Cardiac muscle cell (in vitro differentiated cells and primary cell): ENCODE measurements at places on chromosomes 16 and 17. TPM values are rescaled to one million over a fixed set of nuclear protein-coding genes. Genes with fewer than 3 reads are reported as not detected.
A peak's percentile ranks its signal among the peaks of the same experiment; 100 is the strongest.

The CCR7 gene
- total RNA-seq: 0.28 TPM in 1 of 2 replicates, not detected in the other

The NFAT5 gene
- 10.6 and 15.9 TPM in 2 replicates for total RNA-seq

The IRX6 gene
- total RNA-seq: 0.07 and 0.09 TPM in 2 replicates

The DGKE gene
- 6.3 and 6.4 TPM in 2 replicates for total RNA-seq

The UTS2R gene
- 4.4 and 10.8 TPM in 2 replicates for total RNA-seq

The CX3CL1 gene
- 0.71 and 1.7 TPM in 2 replicates for total RNA-seq

The NUP93 gene
- total RNA-seq: 110 and 115 TPM in 2 replicates

The CFAP52 gene
- not detected in 2 replicates for total RNA-seq

The KCNH6 gene
- 0.06 and 0.11 TPM in 2 replicates for total RNA-seq

The ASB16 gene
- 3.1 and 6.4 TPM in 2 replicates for total RNA-seq

The TP53TG3C gene
- not detected in 2 replicates for total RNA-seq

GRCh38 chr17:35081638-35082037 is 18.1 kb upstream of the RFFL start:
- H3K27ac ChIP-seq: no peak overlapping the region
- no peaks in the 10 kb centered on the region for H3K27me3 ChIP-seq
- no peak for DNase-seq
- H3K4me1 ChIP-seq: peaks cover 6% of the 10 kb centered on the region

- H3K36me3 ChIP-seq: no peaks in the 10 kb centered on the region
- peaks cover 7% of the 10 kb centered on the region for H3K27me3 ChIP-seq
- peaks cover 2% of the 10 kb centered on the region for H3K4me1 ChIP-seq
- H3K27ac ChIP-seq: no peak overlapping the region
- DNase-seq: peak; percentile 73
Observed at GRCh38 chr17:21452377-21453143, 76.4 kb downstream of the KCNJ12 start.

- H3K4me1 ChIP-seq: peaks cover 5% of the 10 kb centered on the region
- no peak for DNase-seq
- H3K36me3 ChIP-seq: no peaks in the 10 kb centered on the region
- no peak overlapping the region for H3K4me3 ChIP-seq
- H3K27ac ChIP-seq: no peak overlapping the region
Observed at GRCh38 chr16:84917492-84917891, 93.8 kb downstream of the ZDHHC7 start.

DNA sequence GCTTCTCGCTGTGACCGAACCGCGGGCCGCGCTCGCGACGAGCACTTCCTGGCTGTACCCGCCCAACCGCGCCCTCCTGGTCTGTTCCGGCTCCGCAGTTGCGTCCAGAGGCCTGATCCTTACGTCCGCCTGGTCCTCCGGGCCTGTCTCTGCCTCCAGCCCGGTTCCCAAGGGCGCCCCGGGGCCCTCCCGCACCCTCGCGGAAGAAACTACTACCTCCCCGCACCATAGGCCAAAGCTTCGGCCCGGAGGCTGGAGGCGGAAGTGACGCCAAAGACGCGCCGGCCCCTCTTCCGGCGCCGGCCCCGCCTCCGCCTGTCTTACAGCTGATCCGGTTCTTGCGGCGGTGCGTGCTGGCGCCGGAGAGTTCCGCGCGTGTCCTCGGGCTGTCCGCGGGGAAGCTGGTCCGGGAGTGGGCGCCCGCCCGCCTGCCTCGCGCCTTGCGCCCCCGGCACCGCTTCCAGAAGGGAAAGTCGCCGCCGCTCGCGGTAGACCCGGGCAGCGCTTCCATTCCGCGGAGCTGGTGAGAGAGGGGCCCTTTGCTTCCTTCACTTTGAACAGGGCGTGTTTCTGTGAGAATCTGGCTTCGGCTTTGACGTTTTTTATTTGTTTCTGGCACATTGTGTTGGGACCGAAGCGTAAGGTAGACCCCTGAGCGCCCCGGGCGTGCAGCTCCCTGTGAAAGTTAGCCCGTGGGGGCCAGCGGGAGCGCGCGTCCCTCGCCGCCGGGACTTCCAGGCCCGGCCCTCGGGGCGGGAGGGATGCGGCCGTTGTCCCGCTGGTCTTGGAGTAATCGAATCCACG is at the start of gene ZNF778:
TSS of gene ZNF778 (plus strand) at position 316 of the 804 bp plus-strand sequence. CDS start 3,425 bp downstream, outside the sequence.
- no peaks in the 10 kb centered on the region for H3K27me3 ChIP-seq
- H3K4me1 ChIP-seq: peaks cover 3% of the 10 kb centered on the region
- H3K4me3 ChIP-seq: peak within 1 kb of the TSS; percentile 98
- DNase-seq: peak; percentile 92

DNA sequence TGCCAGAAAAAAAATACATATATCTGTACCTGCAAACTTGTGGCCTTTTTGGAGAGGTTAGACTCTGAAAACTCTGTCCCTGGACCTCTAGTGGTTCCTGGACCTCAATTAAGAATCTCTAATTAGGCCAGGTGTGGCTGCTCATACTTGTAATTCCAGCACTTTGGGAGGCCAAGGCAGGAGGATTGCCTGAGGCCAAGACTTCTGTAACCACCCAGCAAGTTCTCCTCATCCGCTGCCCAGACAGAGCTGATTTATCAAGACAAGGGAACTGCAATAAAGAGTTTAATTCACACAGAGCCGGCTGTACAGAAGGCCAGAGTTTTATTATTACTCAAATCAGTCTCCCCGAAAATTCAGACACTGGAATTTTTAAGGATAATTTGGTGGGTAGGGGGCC is 4.2 kb downstream of the ASPA start:
- H3K27me3 ChIP-seq: no peaks in the 10 kb centered on the region
- DNase-seq: no peak
- no peak overlapping the region for H3K27ac ChIP-seq
- H3K4me3 ChIP-seq: no peak overlapping the region
- peaks cover 11% of the 10 kb centered on the region for H3K4me1 ChIP-seq

- no peaks in the 10 kb centered on the region for H3K27me3 ChIP-seq
- H3K4me1 ChIP-seq: no peaks in the 10 kb centered on the region
- no peak for DNase-seq
- H3K36me3 ChIP-seq: no peaks in the 10 kb centered on the region
- no peak overlapping the region for H3K4me3 ChIP-seq
Observed at GRCh38 chr16:27993587-27993986, 69.9 kb downstream of the GSG1L start.

GRCh38 chr16:81786321-81786720 is 7.2 kb downstream of the PLCG2 start:
- no peak for DNase-seq
- peaks cover 20% of the 10 kb centered on the region for H3K4me1 ChIP-seq
- H3K27ac ChIP-seq: no peak overlapping the region
- no peaks in the 10 kb centered on the region for H3K36me3 ChIP-seq
- no peak overlapping the region for H3K4me3 ChIP-seq
- H3K27me3 ChIP-seq: no peaks in the 10 kb centered on the region

GRCh38 chr16:68272507-68273209 is 8.3 kb downstream of the SLC7A6 start:
- H3K27ac ChIP-seq: no peak overlapping the region
- H3K36me3 ChIP-seq: no peaks in the 10 kb centered on the region
- no peak overlapping the region for H3K4me3 ChIP-seq
- peaks cover 7% of the 10 kb centered on the region for H3K4me1 ChIP-seq

DNA sequence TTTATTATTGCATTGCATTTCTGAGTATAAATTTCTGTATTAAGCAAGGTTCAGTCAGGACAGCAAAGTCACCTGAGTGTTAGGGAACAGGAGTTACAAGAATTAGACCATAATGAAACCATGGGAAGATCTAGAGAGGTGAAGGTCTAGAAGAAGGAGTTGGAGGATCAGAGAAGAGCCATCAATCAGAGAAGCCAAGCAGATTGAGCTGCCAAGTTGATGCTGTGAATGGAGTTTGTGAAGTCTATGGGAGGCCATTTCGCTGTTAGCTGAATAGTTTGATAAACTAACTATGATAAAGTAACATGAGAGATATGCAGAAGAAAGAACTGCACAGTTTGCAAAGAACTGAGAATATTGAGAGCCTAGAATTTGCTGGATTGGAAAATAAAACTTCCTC is 40.4 kb downstream of the FBXL20 start:
- DNase-seq: no peak
- H3K36me3 ChIP-seq: no peaks in the 10 kb centered on the region
- no peaks in the 10 kb centered on the region for H3K27me3 ChIP-seq
- H3K27ac ChIP-seq: peak overlapping the region; percentile 11
- H3K4me3 ChIP-seq: no peak overlapping the region
- H3K4me1 ChIP-seq: peaks cover 15% of the 10 kb centered on the region

GRCh38 chr17:48951572-48951971 is 6.9 kb upstream of the SNF8 start:
- H3K27ac ChIP-seq: no peak overlapping the region
- no peaks in the 10 kb centered on the region for H3K4me1 ChIP-seq

DNA sequence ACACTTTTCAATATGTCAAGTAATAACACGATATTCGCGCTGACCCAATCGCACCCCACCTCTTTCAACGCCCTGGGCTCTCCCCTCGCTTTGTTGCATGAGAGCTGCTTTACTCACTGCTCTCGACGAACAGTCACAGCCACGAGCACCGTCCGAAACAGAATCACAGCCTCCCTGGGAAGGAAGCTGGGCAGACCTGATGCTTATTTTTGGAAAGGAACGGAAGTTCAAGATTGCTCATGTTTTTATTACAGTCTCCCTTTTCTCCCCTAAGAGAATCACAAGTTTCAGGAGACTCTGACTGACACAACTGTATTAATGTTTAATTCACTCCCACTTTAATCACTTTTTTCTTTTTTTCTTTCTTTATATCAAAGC is 67.8 kb downstream of the ANKRD11 start:
- no peaks in the 10 kb centered on the region for H3K27me3 ChIP-seq
- H3K36me3 ChIP-seq: no peaks in the 10 kb centered on the region
- peak overlapping the region; percentile 82 for H3K27ac ChIP-seq

GRCh38 chr17:47270946-47271705 is 17.5 kb downstream of the ITGB3 start:
- H3K27me3 ChIP-seq: no peaks in the 10 kb centered on the region
- H3K4me3 ChIP-seq: no peak overlapping the region

DNA sequence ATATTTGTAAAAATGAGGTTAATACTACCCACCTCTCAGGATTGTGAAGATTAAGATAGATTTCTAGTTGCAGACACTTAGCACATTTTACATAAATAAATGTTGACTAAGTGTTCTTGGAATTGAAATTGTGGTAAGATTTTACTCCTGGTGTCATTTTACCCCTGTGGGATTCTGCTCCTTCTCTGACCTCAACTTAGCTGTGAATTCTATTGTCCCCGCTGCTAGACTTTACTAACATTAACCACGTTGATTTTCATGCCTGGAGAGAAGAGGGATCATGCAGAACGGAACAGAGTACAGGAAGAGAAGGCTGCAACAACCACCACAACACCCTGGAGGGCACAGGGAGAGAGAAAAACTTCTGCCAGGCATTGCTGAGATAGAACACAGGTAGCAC is 2.1 kb upstream of the TOM1L1 start:
- peaks cover 8% of the 10 kb centered on the region for H3K4me1 ChIP-seq
- H3K27me3 ChIP-seq: no peaks in the 10 kb centered on the region
- H3K27ac ChIP-seq: no peak overlapping the region
- H3K4me3 ChIP-seq: no peak overlapping the region
- no peaks in the 10 kb centered on the region for H3K36me3 ChIP-seq

- DNase-seq: no peak
- H3K36me3 ChIP-seq: no peaks in the 10 kb centered on the region
- H3K27me3 ChIP-seq: no peaks in the 10 kb centered on the region
- H3K4me1 ChIP-seq: no peaks in the 10 kb centered on the region
- H3K27ac ChIP-seq: no peak overlapping the region
Observed at GRCh38 chr16:57601801-57602478, 26.5 kb upstream of the ADGRG1 start.

GRCh38 chr16:999677-1000076 is 18.1 kb downstream of the SOX8 start:
- no peak overlapping the region for H3K4me3 ChIP-seq
- H3K4me1 ChIP-seq: no peaks in the 10 kb centered on the region

GRCh38 chr16:66851166-66851964 is 7.2 kb downstream of the CA7 start:
- H3K4me1 ChIP-seq: no peaks in the 10 kb centered on the region
- no peak for DNase-seq
- peaks cover 18% of the 10 kb centered on the region for H3K27me3 ChIP-seq
- no peak overlapping the region for H3K4me3 ChIP-seq
- H3K36me3 ChIP-seq: no peaks in the 10 kb centered on the region

DNA sequence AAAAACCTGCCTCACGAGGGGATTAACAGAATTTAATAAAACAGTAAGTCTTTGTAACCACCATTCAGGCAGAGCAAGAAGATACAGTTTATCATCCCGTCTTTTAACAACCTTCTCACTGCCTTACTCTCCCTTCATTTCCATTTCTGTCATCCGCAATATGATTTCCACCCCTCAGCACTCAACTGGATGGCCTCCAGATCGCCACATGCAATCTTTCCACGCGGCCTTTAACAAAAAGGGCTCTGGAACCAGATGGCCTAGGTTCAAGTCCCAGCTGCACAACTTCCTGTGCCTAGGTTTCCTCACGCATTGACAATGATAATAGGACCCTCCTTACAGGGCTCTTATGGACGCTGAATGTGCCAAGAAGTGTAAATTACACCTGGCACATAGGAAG is 103.6 kb downstream of the GAS7 start:
- no peaks in the 10 kb centered on the region for H3K4me1 ChIP-seq
- H3K27me3 ChIP-seq: no peaks in the 10 kb centered on the region
- H3K36me3 ChIP-seq: no peaks in the 10 kb centered on the region
- no peak overlapping the region for H3K27ac ChIP-seq
- no peak overlapping the region for H3K4me3 ChIP-seq

DNA sequence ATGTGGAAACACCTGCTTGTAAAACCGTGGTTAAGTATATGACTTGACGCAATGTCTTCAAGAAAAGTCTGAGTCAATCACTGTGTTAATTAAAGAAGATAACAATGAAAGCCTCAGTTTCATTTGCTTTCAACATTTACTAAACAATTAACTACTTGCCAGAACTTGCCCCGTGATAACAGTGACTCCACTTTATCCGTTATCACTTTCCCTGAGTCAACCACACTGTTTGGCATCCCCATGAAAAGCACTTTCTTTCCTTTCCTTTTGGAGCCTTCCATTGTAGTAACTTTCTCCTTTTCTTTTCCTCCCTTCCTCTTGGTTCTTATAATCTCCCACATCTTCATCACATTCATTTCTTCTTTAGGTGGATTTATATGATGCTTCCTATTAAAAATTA is 435.1 kb upstream of the GOT2 start:
- H3K27ac ChIP-seq: no peak overlapping the region
- H3K27me3 ChIP-seq: no peaks in the 10 kb centered on the region
- H3K4me1 ChIP-seq: no peaks in the 10 kb centered on the region
- DNase-seq: no peak

GRCh38 chr17:4566785-4567184 is 6.4 kb upstream of the GGT6 start:
- H3K4me1 ChIP-seq: no peaks in the 10 kb centered on the region
- no peaks in the 10 kb centered on the region for H3K27me3 ChIP-seq
- no peak overlapping the region for H3K4me3 ChIP-seq
- H3K36me3 ChIP-seq: no peaks in the 10 kb centered on the region
- DNase-seq: peak; percentile 88

- no peaks in the 10 kb centered on the region for H3K36me3 ChIP-seq
- H3K4me1 ChIP-seq: peaks cover 10% of the 10 kb centered on the region
- no peak for DNase-seq
- no peak overlapping the region for H3K27ac ChIP-seq
Observed at GRCh38 chr16:86664522-86665318, 86.4 kb downstream of the FOXL1 start.

GRCh38 chr17:35368081-35368830 is 5.2 kb downstream of the SLFN11 start:
- H3K4me3 ChIP-seq: no peak overlapping the region
- no peaks in the 10 kb centered on the region for H3K4me1 ChIP-seq
- H3K27me3 ChIP-seq: peaks cover 95% of the 10 kb centered on the region
- no peak overlapping the region for H3K27ac ChIP-seq
